ENCODE measurements at places on chromosomes 3 and 15. TPM values are rescaled to one million over a fixed set of nuclear protein-coding genes. Genes with fewer than 3 reads are reported as not detected.

GRCh38 chr3:160259589-160259988, 34.4 kb downstream of the C3orf80 start:
- DNase-seq = no peak

- DNase-seq = no peak
Measured at GRCh38 chr3:136882571-136882970, 20.6 kb downstream of the NCK1 start.

GRCh38 chr15:66290518-66290917, 2.9 kb upstream of the DIS3L start:
- no peak for DNase-seq

GRCh38 chr15:42085236-42085605, 9.1 kb downstream of the PLA2G4D start:
- peak; percentile 38 for DNase-seq

DNA sequence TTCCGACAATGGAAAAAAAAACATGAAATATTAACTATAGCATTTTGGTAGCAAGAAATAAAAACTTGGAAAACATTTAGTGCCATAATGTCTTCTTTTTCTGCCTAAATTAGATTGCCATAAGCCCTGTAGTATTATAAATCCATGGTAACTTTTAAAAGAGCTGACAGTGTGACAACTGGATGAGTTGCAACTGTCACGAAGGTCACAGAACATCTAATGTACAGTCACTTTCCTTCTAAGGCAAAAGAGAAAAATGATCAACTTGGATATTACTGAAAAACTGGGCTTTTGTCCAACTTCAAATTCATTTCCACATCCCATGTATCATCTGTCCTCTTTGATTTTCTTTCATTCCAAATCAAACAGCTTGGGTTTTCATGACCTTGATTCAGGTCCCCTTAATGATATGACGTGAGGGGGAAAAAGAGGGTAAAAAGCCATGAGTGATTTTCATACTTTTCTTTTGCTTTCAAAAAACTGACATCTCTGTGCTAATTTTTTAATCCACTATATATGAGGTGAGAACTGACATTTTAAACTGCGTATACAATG, 602 bp downstream of the CPB1 start:
- DNase-seq = no peak

DNA sequence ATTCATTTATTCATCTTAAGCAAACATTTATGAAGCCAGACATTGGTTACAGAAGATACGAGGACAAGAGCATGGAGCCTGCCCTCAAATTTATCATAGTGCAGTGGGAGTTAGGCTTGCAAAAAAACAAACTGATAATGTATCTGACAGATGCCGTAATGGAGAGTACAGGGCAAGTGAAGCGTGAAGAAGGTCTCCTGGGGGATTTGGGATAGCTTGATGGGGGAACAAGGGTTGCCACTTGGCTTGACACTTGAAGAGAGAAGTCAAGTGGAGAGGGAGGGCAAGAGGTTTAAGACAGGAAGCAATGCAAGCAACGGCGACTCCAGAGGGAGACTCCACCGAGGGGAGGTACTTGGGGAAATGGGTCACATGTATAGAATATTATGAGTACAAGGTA, 129.3 kb downstream of the SSR3 start:
- no peak for DNase-seq

GRCh38 chr3:99969136-99969535, 145.2 kb downstream of the FILIP1L start:
- no peak for DNase-seq

- peak; percentile 43 for DNase-seq
Measured at GRCh38 chr3:40310705-40311104, 1.2 kb downstream of the EIF1B start.

GRCh38 chr3:10023587-10024310, 2.5 kb upstream of the FANCD2 start:
- DNase-seq = no peak

- no peak for DNase-seq
Measured at GRCh38 chr3:53264718-53265117, 8.9 kb upstream of the TKT start.

DNA sequence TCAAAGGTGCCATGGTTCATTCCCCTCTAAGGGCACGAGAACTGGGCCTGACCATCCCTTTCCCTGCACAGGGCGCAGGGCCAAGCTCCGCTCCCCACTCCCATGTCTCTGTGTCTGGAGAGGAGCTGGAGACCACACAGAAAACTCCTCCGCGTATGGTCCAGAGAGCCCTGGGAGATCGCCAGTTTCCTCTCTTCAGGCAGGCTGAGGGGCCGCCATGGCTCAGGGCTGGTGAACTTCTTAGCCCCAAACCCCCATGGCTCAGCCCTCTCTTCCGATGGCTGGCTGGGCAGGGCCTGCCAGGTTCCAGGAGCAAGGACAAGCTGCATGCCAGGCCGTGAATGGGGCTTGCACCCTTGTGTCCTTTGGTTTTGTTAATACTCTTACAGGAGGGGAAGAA, 52.9 kb downstream of the EXOG start:
- DNase-seq = peak; percentile 18

GRCh38 chr3:71189480-71189879, 394.0 kb downstream of the FOXP1 start:
- no peak for DNase-seq

- no peak for DNase-seq
Measured at GRCh38 chr15:49189631-49190030, 19.6 kb downstream of the GALK2 start.

GRCh38 chr3:139264375-139264774, 79.4 kb upstream of the MRPS22 start:
- no peak for DNase-seq

DNA sequence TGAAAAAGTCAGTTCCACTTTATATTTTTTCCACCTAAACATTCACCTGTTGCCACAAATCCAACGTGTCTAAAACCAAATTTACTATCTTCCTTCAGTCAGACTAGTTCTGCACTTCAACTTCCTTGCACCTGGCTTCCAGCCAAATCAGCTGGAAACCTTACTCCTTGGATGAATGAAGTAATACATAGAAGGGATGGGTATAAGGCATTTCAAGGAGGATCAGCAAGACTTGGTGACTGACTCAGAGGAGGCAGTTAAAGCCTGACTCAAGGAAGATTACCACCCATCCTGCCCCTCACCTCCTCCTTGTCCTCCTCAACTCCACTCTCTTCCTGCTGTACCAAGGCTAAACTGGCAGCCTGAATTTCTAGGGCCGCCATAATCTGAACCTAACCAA, 37.1 kb downstream of the QTRT2 start:
- DNase-seq = peak; percentile 54

GRCh38 chr3:190996181-190996775, 133.8 kb upstream of the GMNC start:
- DNase-seq = no peak

GRCh38 chr3:11909726-11910125, 63.0 kb upstream of the TAMM41 start:
- no peak for DNase-seq

- no peak for DNase-seq
Measured at GRCh38 chr3:111236836-111237713, 165.5 kb downstream of the NECTIN3 start.

DNA sequence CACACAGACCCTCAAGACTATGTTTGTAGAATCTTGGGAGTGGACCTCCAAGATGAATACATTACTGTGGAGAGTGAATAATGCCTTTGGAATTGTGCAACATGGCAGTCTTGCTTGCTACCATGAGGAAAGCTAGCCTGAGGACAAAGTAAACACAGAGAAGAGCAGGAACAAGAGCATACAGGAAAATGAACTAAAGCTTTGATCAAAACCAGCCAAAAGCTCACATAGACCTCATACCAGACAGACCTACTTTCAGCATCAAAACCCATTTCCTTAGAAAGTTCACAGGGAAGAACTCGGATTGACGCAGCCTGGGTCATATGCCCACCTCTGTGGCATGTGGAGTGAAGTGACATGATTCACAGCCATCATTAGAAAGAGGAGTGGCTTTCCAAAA, 3.3 kb upstream of the RAB8B start:
- DNase-seq = no peak

DNA sequence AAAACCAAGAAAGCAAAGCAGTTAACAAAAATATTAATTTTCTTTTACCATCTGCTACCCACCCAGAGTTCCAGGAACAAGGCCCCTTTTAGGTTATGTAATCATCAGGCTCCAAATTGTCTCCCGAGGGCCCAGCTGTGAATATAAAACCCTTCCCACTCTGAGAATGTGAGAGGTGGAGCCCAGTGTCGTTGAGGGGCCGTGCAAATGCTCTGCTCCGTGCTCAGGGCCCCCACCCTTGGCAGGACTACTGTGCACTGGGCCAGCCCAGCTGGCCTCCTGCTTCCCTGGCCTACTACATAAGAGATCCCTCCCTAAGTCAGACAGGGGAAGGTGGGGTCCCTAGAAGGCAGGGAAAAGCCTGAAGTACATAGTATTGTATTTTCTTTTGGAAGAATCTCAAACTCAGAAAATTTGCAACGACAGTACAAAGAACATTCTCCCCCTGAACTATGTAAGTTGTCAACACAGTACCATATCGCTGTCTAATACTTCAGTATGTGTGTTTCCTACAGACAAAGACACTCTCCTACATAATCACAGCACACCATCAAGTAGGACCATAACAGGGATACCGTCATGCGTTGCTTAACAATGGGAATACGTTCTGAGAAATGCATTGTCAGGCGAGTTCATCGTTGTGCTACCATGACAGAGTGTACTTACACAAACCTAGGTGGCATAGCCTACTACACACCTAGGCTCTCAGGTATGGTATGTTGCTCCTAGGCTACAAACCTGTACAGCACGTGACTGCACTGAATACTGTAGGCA, 4.4 kb upstream of the CLEC3B start:
- peak; percentile 81 for DNase-seq

GRCh38 chr3:15223685-15224572, 17.9 kb downstream of the CAPN7 start:
- no peak for DNase-seq

- DNase-seq = peak; percentile 54
Measured at GRCh38 chr3:131543714-131544113, 40.9 kb upstream of the MRPL3 start.

DNA sequence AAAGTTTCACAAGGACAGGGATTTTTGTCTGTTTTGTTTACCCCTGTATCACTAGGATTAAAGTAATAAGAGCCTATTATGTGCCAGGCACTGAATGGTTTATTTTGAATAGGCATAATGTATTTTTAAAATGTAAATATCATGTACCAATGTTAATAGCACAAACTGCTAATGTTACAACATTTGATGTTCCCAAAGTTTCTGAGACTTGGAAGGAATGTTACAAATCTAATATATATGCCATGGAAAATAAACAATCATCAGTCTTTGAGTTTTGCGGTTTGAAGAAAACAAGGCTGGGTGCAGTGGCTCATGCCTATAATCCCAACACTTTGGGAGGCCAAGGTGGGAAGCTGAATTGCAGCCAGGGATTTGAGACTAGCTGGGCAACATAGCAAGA, 159.4 kb downstream of the CDIN1 start:
- no peak for DNase-seq

- DNase-seq = no peak
Measured at GRCh38 chr3:54858093-54858785, 69.6 kb downstream of the LRTM1 start.

DNA sequence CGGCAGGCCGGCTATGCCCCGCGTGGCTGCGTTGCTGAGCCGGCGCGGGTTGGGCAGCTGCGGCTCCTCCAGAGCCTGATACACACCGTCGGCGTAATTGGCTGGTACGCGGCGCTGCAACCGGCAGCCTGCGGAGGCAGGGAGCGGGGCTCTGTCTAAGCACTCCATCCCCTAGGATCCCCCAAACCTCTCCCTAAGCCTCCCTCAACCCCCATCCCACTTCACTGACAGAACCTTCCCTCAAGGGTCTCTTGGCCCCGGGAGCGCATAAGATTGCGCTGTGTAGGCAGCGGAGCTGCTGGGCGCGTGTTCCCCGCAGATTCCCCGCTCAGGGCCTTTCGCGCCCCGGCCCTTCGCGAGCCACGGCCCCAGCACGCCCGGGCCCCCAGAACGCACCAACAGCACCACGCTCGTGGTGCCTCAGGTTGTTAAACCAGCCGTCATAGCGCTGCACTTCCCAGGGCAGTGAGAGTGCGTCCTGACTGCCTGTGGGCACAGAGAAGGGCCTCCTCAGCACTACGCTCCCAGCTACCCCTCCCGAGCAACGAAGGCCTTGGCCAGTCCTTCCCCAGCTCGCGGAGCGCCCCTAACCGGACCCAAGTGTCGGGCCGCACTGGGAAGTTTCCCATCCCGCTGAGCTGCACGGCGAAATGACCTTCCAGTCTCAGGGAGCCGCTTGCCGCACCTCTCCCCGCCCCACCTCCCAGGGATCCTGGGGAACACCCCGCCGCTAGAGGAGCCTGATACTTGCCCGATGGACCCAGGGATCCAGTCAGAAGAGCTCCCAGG, 1.2 kb downstream of the DUOX2 start:
- DNase-seq = peak; percentile 35

GRCh38 chr3:38360345-38360744, 13.8 kb downstream of the XYLB start:
- no peak for DNase-seq

GRCh38 chr3:11969986-11970385, 34.2 kb upstream of the SYN2 start:
- no peak for DNase-seq

GRCh38 chr3:99551520-99551919, 86.9 kb upstream of the COL8A1 start:
- DNase-seq = no peak

GRCh38 chr15:62740141-62741004, 302.2 kb upstream of the TPM1 start:
- peak; percentile 53 for DNase-seq

DNA sequence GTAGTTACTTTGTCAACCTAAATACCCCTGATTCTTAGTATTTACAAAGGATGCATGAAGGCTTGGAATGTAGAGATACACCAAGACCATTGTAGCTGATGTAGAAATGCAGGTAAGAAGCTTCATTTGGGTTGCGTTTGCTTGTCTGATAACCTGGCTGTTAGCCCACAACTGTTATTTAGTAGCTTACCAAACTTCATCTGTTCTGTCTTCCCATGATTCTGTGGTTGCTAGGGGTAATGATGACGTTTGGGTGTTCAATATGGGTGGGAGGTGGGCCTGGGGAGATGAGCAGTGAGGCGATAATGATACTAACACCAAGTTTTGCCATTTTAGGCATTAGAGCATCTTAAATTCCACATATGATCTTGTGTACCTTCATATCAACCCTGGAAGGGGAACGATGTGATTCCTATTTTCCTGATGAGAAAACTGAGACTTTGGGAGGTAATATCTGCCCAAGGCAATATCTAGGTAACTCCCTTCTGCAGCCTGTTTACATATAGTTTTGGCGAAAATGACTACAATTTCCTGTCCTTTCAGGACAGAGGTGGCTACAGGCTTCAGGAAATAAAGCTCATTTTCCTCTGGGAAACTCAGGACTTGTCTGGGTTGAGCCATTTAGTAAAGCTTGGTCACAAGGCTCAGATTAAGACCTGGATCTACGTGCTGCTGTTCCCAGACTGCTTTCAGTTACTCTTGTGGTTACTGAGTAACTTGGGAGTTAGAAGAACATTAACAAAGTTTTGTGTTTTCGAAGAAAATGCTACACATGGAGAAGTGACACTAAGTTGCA, 26.8 kb downstream of the FNDC3B start:
- peak; percentile 77 for DNase-seq

The HAUS2 gene
- 11.6 TPM for polyA plus RNA-seq

The OCA2 gene
- not detected for polyA plus RNA-seq

The OR5K4 gene
- polyA plus RNA-seq = not detected

The MEX3B gene
- 0.44 TPM for polyA plus RNA-seq

The SLC12A1 gene
- polyA plus RNA-seq = not detected

The SLC22A13 gene
- not detected for polyA plus RNA-seq

The NAALADL2 gene
- 1.8 TPM for polyA plus RNA-seq

The ITPKA gene
- polyA plus RNA-seq = 6.8 TPM

The ATP13A5 gene
- not detected for polyA plus RNA-seq

The LYZL4 gene
- polyA plus RNA-seq = not detected

The GOLGA8J gene
- not detected for polyA plus RNA-seq

The SOX14 gene
- polyA plus RNA-seq = not detected

The CYP8B1 gene
- not detected for polyA plus RNA-seq

The PLCB2 gene
- polyA plus RNA-seq = 5.4 TPM

The ALS2CL gene
- polyA plus RNA-seq = 103 TPM

The TRMT10C gene
- polyA plus RNA-seq = 15.3 TPM
